NCI-H1105 (cell line): ENCODE measurements at places on chromosomes 6 and 20.

- DNase-seq: no peak
Observed at GRCh38 chr6:18088419-18089296, 33.8 kb downstream of the NHLRC1 start.

DNA sequence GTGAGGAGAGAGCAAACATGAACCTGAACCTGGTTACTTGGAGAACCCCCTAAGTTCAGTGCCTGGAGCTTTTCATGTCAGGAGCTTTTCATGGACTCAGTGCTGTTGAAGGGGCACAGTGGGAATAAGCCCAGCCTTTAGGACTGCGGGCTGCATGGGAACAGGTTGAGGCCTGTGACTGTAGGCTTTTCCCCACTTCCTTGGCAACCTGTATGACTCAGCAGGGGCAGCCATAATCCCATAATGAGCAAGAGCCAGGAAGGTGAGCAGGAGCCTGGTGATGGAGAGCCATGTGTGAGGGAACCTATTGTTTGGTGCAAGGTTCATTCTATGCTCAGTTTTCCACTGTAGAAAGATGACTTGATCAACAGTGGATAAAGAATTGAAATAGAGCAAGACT lies 23.4 kb downstream of the MEP1A start:
- DNase-seq: no peak

GRCh38 chr6:155147958-155148663 lies 115.7 kb upstream of the CLDN20 start:
- DNase-seq: no peak

DNA sequence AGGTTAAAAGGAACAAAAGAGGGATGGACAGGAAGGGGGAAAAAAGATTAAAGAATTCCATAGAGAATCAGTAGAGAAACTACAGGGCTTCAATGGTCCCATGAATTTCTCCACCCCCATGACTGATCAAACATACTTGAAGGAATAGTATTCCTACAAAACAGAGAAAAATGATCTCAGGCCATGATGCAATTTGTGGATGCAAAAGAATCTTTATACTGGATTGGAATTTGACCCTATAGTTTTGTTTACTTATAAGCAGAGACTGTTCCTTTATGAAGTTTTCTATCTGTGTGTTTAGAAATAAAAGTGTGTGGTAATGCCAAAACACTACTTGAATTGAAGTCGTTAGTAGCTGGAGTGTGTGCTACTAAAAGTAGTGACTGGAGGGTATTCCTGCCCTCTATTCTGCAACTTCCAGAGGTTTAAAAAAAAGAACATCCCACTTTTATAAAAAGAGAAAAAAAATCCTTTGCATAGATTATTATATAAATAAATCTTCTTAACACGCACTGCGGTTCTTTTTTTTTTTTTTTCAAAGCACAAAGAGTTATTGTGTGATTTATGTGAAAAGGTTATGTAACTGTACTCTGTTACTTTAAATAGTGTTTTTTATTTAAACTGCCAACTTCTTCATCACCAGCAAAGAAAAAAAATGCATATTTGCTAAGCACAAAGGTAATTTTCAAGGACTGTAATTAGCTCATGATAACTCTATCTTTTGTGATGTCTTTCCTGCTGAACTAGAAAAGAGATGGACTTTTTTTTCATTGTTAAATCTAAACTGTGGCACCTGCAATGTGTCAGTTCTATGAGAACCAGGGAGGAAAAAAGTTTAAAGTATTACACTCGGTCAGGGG lies 214.5 kb upstream of the CITED2 start:
- DNase-seq: peak; percentile 12

DNA sequence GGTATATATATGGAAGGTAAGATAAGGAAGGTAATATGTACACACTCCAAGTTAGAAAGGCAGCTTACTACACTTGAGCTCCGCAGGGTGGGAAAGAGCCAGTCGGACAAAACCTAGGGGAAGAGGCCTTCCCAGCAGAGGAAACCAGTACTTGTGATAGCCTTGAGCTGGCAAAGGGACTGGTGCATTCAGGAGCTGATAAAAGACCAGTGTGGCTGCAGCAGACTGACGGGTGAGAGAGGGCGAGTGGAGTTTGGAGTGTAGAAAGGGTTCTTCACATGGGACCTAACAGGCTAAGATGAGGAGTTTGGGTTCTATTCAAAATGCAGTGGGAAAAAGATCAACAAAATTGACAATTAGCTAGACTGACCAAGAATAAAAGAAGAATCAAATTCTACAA lies 49.3 kb upstream of the KIF13A start:
- DNase-seq: no peak

DNA sequence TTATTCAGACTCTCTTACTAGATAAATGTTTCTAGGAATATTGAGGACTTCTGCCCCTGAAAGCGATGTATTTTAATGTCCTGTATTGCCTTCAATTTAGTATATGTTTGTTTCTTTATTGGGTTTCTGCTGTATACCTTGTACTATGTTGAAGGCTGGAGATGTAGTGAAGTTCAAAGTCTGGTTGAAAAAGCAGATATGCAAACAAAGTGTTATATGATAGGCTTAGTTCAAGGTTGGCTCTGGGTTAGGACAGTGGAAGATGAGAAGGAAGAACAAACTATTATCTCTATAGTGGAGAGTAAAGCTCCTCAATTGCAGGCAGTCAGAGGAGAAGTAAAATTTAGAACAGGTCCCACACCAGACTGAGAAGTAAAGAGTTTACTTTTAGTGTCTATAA lies 36.3 kb upstream of the ADGRG6 start:
- no peak for DNase-seq

- DNase-seq: no peak
Observed at GRCh38 chr20:24690408-24690807, 221.0 kb downstream of the SYNDIG1 start.
